ENCODE measurements at places on chromosomes 1 and 21.

DNA sequence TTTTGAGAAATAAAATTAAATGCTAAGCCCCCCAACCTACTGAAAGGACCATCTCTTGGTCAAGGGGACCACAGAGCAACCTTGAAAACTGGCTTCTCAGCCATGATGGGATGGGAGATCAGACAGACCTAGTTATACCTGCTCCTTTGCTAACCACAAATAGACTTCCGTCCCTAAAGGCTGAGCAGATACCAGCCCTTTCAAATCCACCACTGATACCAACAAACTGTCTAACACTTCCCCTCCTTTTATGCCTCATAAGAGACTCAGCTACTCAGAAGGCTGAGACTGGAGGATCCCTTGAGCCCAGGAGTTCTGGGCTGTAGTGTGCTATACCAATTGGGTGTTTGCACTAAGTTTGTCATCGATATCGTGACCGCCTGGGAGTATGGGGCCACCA is 407.3 kb downstream of the SIPA1L2 start:
- no peak for DNase-seq

GRCh38 chr1:246476771-246477170 is 30.3 kb downstream of the SMYD3 start:
- DNase-seq, result no peak

DNA sequence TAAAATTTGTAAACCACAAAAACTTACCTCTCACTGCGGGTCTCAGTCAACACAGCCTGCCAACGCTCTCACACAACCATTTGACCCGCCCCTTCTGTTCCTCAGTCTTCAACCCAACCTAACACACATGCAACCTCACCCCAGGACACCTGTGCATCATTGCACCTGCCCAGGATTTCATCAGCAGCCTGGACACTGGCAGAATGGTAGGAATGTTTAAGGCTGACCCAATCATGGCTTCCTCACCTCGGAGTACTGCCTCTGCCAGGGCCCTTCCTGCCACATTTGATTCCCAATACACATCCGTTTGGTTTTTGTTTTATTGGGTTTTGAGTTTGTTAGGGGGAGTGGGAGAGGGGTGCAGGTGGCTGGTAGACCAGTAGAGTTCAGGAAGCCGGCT is 40.7 kb downstream of the TOMM20 start:
- DNase-seq, result no peak

DNA sequence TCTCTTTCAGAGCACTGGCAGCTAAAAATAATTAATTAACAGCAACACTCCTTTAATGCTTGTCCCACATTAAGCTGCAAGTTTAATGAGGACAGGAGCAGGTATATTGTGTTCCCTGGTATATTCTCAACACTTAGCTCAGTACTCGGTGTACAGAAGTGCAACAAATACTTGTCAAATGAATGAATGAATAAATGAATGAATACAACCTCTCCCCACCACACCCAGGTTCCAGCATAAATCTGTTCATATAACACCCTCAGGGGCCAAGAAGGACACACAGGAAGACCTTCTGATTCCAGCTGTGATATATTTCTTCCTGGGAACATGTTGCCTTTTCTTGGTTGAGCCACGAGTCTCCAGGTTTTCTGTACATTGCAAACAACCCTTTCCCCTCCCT is 38.1 kb upstream of the RD3 start:
- no peak for DNase-seq

DNA sequence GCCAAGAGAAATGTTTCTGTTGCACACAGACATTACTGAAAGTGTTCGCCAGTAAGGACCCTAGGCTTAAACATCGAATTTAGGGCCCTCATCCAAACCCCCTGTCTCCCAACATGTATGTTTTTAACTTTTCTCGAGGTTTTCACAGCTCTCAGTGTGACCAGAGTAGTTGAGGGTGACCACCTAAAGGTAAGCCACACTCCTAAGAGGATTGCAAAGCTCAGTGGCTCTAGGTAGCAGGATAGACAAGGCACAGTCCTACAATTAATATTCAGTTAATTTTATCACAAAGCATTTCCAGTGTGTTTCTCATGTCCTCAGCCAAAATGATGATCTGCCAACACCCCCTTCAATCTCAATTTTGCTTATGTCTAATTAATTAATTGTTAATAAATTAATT is 695 bp upstream of the ALG14 start:
- DNase-seq, result no peak

DNA sequence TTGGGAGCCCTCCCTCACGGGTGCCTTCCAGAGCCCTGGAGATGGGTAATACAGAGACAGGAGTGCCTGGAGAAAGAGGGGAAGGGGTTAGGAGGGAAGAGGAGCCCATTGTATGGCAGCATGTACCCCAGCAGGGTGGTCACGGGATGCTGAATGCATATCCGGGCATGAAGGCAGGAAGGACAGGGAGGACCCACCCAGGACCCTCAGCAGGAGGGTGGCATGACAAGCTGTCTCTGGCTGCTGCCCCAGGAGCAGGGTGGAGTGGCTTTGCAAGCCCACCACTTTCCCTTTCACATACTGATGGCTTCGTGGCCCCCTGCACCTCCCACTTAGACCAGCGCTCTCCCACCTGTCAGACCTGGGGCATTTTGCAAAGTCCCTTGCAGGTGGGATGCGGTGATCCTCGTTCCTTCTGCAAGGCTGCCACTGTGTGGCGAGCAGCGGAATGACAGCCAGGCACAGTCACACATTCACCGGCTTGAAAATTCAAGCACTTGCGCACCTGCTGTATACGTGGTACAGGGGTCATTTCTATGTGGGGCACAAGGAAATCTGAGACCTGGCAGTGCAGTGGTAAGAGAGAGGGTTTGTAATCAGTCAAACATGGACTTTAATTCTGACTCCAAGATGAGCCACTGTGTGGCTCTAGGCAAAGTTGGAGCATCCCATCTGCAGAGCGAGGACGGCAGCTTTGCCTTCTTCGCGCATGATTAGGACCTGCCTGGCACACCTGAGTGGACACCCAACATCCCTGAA is 53.2 kb upstream of the TMEM51 start:
- DNase-seq, result peak; percentile 57

DNA sequence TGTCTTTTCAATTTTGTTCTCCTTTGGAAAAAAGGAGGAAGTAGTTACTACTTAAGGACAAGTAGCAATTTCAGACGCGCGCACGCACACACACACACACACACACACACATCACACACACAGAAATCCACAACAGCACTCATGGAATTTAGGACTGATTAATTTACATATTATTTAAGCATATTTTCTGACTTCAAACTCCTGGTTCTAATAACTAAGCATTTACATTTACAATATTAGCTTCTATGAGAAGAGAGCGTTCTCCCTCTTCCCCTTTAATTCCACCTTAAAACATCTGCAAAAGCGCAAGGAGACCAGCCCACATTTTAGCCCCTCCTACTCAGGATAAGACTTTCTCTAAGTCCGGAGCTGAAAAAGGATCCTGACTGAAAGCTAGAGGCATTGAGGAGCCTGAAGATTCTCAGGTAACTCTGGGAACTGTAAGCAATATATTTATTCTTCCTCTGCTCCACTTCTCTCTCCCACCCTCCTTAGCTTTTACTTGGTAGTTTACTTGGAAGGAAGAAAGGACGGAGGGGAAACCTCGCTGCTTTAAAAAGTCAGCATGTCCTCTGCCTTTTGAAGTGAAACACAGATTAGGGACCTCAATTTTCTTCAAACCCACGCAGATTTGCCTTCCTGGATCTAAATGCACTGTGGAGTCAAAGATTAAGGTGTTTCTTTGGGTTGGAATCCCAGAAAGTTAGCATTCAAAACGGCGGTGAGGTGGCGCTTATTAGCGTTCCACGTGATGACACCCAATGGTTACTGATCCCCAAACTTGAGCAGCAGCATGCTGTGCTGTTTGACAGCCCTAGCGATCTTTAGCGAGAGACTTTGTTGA is at the start of gene PLA2G4A:
PLA2G4A (plus strand) TSS at position 339 of the 844 bp plus-strand sequence. CDS start 25,406 bp downstream, outside the sequence.
- no peak for DNase-seq

All from progenitor cell of endocrine pancreas (in vitro differentiated cells).